GM13976 (cell line): ENCODE measurements at places on chromosomes 6 and 20.

DNA sequence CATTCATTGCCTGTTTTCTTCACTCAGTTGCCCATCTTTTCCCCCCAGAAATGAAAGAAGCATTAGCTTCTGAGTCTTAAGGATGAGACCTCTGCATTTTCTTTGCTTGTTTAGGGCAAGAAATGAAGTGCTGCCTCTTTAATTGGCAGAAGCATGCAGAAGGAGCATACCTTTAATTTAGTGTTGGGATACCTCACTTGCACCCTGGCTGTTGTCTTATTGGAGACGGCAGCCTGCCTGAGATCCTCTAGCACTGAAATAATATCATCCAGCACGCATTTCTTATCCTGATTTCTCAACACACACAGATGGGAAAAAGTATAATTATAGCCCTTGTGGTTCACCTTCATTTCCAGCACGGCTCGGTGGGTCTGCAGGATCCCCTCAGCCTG, 43.1 kb downstream of the PTCHD4 start:
- no peak for DNase-seq

DNA sequence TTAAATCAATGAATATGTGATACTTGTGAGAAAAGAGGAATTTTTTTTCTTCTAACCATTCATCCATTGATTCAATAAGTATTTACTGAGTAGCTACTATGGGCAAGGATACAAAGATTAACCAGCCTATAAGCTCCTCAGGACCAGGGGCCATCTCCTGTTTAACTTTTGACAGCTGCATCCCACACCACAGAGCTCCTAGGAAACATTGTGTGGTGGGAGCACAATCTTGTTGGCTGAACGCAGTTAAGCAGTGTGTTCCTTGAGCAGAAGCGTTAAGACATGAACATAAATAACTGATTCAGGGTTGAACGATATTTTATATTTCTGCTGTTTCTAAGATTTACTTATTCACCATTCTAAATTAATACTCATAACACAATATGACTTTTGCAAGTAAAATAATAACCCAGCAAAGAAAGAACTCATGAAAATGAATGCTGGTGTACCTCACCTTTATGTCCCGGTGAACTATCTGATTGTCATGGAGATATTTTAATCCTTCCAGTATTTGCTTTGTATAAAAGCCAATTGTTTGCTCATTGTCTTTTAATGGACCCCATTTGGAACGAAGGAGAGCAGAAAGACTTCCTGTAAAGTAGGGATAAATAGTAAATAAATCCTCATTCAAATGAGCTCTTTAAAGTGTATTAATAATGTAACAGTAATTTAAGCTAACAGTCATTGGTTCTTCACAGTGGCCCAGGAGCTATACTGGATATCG, 62.6 kb upstream of the MAP7 start:
- no peak for DNase-seq

DNA sequence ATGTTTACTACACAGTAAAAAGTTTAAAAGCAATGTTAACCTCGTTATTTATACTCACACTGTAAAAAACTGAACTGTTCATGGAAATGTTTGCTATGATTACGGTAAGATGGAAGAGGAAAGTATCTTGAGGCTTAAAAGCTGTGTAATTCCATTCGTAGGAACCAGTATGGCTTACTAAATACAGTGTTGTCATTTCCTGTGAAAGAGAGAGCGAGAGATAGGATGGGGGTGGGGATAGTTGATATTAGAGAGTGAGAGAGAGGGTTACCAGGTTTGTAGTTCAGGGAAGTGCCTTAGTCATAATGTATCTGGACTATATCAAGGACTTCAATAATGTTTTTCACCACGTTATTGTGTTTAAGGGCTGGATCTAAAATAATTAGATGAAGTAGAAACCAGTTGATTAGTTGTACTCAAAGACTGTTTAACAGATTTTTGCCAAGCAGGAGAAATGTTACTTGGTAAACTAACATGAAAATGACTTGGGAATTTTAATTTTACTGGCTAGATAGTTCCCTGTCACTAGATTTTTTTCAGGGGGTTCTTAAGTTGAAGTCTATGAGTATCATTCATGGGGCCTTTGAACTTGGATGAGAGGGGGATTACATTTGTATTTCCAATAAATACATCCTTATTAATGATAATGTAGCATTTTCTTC, 30.4 kb downstream of the AFDN start:
- no peak for DNase-seq

- DNase-seq: no peak
These were observed 37.5 kb upstream of the HAO1 start for GRCh38 chr20:7977709-7978108.

DNA sequence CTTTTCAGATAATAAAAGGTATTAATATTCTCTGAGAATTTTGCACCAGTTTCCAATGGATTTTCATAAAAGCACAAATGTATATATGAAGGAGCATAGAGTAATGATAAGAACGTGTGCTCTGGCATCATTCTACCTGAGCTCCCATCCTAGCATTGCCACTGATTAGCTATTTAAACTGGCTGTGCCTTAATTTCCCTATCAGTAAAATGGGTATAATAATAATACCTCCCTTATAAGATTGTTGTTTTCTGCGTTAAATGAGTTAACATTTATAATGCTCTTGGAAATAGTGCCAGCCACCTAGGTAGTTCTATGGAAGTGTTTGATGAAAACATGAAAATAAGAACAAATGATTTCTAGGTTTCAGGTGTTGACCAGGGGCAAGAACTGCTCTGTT, 11.2 kb downstream of the ZKSCAN3 start:
- DNase-seq: no peak

GRCh38 chr6:169456840-169457239, 203.2 kb upstream of the THBS2 start:
- DNase-seq: no peak

DNA sequence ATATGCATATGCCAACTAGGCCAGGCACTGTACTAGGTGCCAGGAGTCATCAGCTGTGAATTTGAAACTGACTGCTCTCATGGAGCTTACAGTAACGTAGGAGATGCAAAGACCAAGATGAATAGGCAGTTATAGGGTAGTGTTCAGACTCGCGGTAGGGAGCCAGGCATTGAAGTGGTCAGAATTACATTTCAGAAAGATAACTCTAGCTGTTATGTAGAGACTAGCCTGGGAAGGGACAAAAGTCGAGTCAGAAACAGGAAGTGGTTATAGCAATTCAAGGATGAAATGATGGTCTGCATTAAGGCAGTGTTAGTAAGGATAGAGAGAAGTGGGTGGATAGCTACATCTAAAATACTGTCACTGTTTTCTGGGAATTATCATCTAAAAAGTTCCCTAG, 56.6 kb downstream of the PCMT1 start:
- no peak for DNase-seq

GRCh38 chr6:53241938-53242337, 93.3 kb upstream of the GCM1 start:
- no peak for DNase-seq
